Neural progenitor cell (in vitro differentiated cells): ENCODE measurements at places on chromosomes 1 and 21. TPM values are rescaled to one million over a fixed set of nuclear protein-coding genes. Genes with fewer than 3 reads are reported as not detected.

DMBX1 gene
- 0.06 and 0.56 TPM in 2 replicates for total RNA-seq

LCE1A gene
- not detected in 2 replicates for total RNA-seq

GUCA2A gene
- not detected in 2 replicates for total RNA-seq

AJAP1 gene
- 0.19 and 0.21 TPM in 2 replicates for total RNA-seq

SLC25A44 gene
- total RNA-seq = 4.6 and 9.4 TPM in 2 replicates

PRDM16 gene
- total RNA-seq = 1.9 and 2.0 TPM in 2 replicates

AMY2A gene
- not detected in 2 replicates for total RNA-seq

IQGAP3 gene
- 31.5 and 59.2 TPM in 2 replicates for total RNA-seq

PRKCZ gene
- 33.4 and 47.2 TPM in 2 replicates for total RNA-seq

DNA sequence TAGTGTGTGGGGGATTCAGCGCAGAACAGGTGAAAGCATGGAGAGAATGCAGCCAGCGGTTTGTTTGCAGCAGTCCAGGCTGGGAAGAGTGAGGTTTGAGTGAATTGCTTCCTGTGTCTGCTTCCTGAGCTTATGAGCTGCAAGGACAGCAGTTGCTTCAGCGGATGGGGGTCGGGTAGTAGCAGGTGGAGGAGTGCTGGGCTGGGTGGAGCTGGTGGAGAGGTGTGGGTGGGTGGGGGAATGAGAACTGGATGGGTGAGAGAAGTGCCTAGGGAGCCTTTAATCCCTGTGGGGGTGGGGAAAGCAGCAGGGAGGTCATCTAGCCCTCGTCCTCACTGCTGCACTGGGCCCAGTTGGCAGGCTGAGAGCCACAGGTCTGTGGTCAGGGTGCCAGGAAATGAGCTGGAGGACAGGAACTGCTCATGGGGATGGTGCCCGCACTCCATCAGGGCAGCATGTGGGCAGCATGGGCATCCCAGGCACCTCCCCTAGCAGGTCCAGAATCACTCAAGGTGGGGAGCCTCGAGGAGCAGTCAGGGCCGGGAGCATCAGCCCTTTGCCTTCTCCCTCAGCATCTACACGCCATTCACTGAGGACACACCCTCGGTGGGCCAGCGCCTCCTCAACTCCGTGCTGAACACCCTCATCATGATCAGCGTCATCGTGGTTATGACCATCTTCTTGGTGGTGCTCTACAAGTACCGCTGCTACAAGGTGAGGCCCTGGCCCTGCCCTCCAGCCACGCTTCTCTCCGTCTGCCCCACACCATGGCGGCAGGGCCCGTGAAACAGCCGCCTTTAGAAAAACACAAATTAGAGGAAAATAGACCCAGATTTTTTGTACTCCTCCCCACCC is 14.8 kb downstream of the PSEN2 start:
- H3K36me3 ChIP-seq = no peaks in the 10 kb centered on the region
- H3K4me1 ChIP-seq = no peaks in the 10 kb centered on the region
- no peak overlapping the region for H3K27ac ChIP-seq
- DNase-seq = no peak
- no peaks in the 10 kb centered on the region for H3K27me3 ChIP-seq

- no peak overlapping the region for H3K4me3 ChIP-seq
- H3K27ac ChIP-seq = no peak overlapping the region
- no peaks in the 10 kb centered on the region for H3K4me1 ChIP-seq
- H3K27me3 ChIP-seq = no peaks in the 10 kb centered on the region
- H3K36me3 ChIP-seq = no peaks in the 10 kb centered on the region
- DNase-seq = no peak
Observed at GRCh38 chr1:208681878-208682663, 437.9 kb upstream of the PLXNA2 start.

DNA sequence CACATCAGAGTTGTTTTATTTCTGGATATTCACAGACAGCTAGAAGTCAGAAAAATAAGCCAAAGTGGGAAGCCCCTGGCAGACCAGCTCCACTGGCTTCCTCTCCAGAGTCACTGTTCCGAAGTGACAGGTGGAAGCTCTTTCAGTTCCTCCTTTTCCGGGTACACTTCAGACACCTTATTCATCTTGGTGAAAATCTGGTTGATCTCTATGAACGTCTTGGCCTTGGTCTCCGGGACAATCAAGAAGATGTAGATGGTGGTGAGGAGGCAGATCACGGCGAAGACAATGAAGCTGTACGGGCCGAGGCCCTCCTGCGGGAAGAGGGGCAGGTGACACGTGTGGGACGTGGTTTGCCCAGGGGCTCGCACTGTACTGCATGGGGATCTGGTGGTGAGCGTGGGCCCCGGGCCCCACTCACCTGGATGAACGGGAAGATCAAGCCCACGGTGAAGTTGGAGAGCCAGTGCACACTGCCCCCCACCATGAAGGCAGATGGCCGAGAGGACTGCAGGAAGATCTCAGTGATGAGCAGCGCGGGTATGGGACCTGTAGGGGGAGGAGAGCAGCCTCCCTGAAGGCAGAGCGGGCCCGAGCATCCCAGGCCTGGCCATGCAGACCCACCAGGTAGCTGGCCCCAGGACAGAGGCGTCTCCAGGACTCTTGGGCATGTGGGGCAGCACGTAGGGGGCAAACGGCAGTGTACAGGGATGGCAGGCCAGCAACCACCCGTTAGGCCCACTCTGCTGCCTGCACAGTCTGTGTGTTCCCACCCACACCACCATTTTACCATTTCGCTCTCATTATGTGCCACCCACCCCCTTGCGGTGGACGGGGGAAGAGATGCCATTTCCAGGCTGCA is 11.5 kb upstream of the SLC2A7 start:
- no peaks in the 10 kb centered on the region for H3K36me3 ChIP-seq
- H3K4me1 ChIP-seq = no peaks in the 10 kb centered on the region
- H3K27ac ChIP-seq = no peak overlapping the region
- no peak overlapping the region for H3K4me3 ChIP-seq
- DNase-seq = no peak

DNA sequence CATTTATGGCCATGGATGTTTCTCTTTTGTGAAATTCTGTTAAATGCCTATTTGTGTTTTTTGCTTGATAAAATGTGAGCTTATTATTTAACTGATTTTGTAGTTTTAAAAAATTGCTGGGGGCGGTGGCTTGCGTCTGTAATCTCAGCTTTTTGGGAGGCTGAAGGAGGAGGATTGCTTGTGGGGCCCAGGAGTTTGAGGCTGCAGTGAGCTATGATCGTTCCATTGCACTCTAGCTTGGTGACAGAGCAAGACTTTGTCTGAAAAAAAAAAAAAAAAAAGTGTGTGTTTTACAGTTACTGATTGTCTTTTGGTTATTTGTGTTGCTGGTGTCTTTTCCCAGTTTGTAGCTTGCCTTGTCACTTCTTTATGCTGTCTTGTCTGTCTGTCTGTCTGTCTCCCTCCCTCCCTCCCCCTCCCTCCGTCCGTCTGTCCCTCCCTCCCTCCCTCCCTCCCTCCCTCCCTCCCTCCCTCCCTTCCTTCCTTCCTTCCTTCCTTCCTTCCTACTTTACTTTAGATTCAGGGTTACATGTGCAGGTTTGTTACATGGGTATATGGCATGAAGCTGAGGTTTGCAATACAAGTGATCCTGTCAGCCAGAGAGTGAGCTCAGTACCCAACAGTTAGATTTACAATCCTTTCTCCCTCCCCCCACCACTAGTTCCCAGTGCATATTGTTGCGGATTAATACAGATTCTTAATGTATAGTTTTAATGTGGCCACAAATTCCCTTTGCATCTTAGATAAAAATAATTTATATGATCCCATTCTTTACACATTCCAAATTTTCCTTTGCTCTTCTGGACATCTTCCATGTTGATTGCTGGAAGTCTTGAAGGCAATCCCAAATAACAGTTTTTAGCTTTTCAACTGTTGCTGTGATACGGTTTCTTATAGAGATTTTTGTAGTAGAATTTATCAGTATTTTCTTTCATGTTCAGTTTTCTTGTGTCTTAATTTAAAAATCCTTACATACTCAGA is 25.1 kb downstream of the PTBP2 start:
- DNase-seq = no peak
- no peak overlapping the region for H3K4me3 ChIP-seq
- peaks cover 31% of the 10 kb centered on the region for H3K4me1 ChIP-seq

DNA sequence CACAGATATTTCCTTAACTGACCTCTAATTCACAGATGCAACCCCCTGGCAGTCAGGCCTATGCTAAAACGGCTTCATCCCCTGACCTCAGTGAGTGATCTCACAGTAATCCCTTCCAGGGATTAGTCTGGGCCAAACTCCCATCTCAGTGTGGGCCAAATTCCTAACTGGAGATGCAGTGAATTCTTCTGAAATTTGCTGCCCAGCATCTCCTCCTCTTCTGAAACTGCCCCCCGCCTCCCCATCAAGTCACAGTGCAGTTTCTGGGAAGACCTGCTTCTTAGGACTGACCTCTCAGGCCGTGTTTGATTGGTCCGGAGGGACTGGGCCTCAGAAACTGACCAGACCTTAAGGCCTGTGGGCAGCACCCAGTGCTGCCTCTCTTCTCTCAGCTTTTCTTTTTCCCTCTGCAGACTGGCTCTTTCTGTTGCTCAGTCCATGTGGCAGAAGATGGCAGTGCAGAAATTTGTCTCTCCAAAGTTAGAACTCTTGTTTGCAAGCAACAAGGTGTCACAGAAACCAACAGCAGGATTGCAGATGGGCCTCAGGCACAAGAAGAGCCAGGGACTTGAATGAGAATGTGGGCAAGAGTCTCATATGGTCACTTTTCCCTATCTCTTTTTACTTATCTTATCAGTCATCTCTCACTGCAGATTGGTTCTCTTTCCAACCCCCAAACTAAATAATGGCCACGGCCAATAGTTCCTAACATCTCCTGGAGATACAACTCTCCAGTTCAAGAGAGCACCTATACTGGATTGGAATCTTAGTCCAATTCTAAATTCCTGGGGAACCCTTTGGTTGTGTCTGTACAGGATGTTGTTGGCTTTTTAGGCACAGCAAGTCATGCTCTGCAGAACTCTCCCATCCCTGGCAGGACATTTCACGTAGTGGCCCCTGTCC is 95.5 kb upstream of the RALGPS2 start:
- H3K36me3 ChIP-seq = no peaks in the 10 kb centered on the region
- H3K4me1 ChIP-seq = peaks cover 14% of the 10 kb centered on the region
- H3K27ac ChIP-seq = peak overlapping the region; percentile 83
- peak; percentile 84 for DNase-seq

DNA sequence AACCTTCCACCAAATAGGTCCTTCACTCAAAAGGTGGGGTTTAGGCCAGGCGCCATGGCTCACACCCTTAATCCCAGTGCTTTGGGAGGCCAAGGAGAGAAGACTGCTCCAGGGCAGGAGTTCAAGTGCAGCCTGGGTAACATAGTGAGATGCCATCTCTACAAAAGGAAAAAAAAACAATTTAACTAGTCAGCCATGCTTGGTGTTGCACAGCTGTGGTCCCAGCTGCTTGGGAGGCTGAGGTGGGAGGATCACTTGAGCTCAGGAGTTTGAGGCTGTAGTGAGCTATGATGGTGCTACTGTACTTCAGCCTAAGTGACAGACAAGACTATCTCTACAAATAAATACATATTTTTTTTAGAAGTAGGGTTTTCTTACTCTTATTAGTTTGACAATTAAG is 617.5 kb downstream of the KIF26B start:
- no peaks in the 10 kb centered on the region for H3K36me3 ChIP-seq
- H3K27ac ChIP-seq = no peak overlapping the region
- DNase-seq = no peak
- peaks cover 16% of the 10 kb centered on the region for H3K4me1 ChIP-seq
- H3K27me3 ChIP-seq = no peaks in the 10 kb centered on the region

GRCh38 chr1:22673486-22674409 is 20.7 kb downstream of the C1QB start:
- no peak overlapping the region for H3K27ac ChIP-seq
- peak; percentile 93 for DNase-seq
- H3K27me3 ChIP-seq = no peaks in the 10 kb centered on the region
- peaks cover 31% of the 10 kb centered on the region for H3K4me1 ChIP-seq
- peak overlapping the region; percentile 18 for H3K4me3 ChIP-seq

- peaks cover 2% of the 10 kb centered on the region for H3K27me3 ChIP-seq
- DNase-seq = no peak
- H3K36me3 ChIP-seq = no peaks in the 10 kb centered on the region
- H3K4me3 ChIP-seq = no peak overlapping the region
- H3K27ac ChIP-seq = no peak overlapping the region
- peaks cover 29% of the 10 kb centered on the region for H3K4me1 ChIP-seq
Observed at GRCh38 chr1:227884370-227885134, 63.2 kb downstream of the WNT9A start.

DNA sequence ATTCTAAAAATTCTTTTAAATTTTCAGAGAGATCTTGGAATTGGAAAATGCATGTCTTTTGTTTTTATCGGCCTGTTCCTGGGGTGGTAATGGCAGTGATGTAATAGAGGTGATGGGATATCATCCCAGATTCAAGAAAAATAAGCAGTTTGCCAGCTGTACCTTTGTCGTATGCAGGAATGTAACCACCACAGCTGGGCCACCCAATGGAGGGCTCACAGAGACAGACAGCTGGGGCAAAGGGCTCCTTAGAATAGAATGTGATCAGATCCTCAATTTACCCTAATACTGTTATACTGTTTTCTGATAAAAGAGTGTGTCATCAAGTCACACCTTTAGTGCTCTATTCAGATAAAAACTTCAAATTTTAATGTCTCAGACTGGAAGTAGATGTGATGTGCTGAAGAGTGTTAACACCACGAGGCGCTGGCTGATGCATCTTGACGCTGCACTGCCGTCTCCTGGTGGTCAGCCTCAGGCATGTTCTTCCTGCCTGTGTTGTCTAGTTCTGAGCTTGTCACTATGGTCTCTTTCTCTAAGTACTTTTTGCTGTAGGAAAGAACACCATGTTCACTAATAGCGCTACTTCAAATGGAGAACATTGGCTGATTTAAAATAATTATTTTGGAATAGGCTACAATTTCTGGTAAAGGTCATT is 78.8 kb downstream of the C1orf21 start:
- no peak overlapping the region for H3K4me3 ChIP-seq
- peak; percentile 27 for DNase-seq
- H3K36me3 ChIP-seq = no peaks in the 10 kb centered on the region
